Gastrocnemius medialis (tissue), 4 donors: ENCODE measurements at places on chromosomes 7 and 10. TPM values are rescaled to one million over a fixed set of nuclear protein-coding genes. Genes with fewer than 3 reads are reported as not detected.

DNA sequence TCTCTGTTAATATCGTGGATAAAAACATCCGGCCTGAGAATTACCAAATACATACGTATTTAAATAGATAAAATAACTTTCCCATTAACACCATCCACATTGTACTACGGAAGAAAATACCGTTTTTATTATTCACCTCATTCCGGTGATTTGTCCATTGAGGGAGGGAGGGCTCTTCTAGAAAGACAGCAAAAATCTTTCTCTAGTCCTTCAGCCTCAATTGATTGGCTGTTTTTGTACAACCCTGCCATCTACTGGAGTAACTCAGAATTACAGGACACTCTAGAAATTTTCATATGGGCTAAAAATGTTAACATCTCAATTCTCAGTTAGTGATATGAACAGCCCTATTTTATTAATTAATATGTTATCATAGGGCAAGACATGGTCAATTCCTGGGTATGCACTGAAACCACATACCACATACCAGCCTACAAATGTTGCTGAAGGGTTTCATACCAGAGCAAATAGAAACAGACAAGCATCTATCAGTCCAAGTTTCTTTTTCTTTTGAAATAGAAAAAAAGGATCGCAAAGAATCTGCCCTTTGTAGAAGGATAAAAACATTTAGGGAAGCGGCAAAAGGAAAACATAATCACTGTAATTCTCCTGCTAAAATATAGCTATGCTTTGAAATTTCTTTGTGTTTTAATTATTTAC lies 55.8 kb upstream of the CDCA7L start:
- H3K27me3 ChIP-seq: no peaks in the 10 kb centered on the region
- H3K4me1 ChIP-seq: no peaks in the 10 kb centered on the region
- no peak overlapping the region for H3K4me3 ChIP-seq
- no peaks in the 10 kb centered on the region for H3K36me3 ChIP-seq
- H3K27ac ChIP-seq: no peak overlapping the region

DNA sequence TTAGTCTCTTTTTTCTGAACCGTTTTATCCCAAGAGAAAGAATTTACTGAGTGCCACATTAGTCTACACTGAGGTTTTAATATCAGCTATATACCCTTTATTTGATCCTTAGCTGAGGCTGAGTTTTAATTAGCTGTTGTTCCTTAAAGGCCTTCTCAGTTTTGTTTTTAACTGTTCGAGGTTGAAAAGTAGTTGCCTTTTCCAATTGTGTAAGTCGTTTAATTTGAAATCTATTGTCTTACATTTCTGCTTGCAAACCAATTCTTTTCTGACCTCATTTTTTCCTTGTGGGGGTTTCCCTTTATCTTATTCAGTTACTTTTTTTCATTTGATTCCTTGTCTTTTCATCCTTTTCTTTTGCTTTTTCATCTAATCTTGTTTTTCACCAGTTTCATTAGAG lies 30.8 kb downstream of the UMAD1 start:
- no peaks in the 10 kb centered on the region for H3K27me3 ChIP-seq
- H3K4me3 ChIP-seq: no peak overlapping the region
- no peaks in the 10 kb centered on the region for H3K36me3 ChIP-seq
- no peak for DNase-seq

DNA sequence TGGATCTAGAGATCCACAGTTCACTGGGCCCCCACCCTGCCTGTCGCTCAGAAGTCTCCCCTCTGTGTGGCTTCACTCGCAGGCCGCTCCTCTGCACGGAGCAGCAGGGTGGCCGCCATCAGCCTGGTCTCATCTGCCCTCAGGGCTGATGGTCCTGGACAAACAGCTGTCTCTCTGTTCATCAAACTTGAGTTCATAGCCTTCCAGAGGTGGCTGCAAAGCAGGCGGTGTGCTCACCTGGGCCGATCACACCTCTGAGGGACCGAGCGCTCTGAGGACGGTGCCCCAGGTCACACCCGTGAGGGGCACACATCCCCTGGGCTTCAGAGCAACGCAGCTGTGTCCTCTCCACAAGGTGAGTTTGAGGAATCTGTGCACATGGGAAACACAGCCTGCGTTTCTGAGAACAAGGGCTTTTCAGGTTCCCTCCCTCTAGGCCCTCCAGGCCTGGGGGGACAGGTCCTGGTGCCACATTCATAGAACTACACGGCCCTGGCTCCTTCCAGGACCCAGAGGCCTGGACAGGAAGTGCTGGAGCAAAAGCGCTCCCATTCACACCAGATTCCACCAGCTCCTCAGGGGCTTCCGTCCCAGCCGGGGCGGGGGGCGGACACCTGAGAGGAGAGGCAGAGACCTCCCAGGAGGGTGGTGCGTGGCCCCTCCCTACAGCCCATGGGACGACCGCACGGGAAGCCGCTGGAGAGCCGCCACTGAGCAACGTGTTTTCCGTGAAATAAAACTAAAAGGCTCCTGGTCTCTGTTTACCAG lies 31.2 kb upstream of the FAM20C start:
- H3K36me3 ChIP-seq: no peaks in the 10 kb centered on the region
- H3K27ac ChIP-seq: peak overlapping the region; percentile 78

Gene SPDYE9
- not detected for total RNA-seq

Gene PRRT4
- total RNA-seq: 1.0 TPM

Gene TWIST1
- not detected for total RNA-seq

- DNase-seq: peak; percentile 60
- H3K36me3 ChIP-seq: peaks cover 36% of the 10 kb centered on the region
- peaks cover 33% of the 10 kb centered on the region for H3K4me1 ChIP-seq
- peak overlapping the region; percentile 95 for H3K27ac ChIP-seq
- H3K4me3 ChIP-seq: peak overlapping the region; percentile 78
- H3K27me3 ChIP-seq: no peaks in the 10 kb centered on the region
These were observed 820 bp downstream of the WAC start for GRCh38 chr10:28533571-28534304.

Gene WDR86
- not detected for total RNA-seq

Gene SRRM3
- total RNA-seq: 0.53 TPM

Gene ATP6V0A4
- total RNA-seq: not detected

DNA sequence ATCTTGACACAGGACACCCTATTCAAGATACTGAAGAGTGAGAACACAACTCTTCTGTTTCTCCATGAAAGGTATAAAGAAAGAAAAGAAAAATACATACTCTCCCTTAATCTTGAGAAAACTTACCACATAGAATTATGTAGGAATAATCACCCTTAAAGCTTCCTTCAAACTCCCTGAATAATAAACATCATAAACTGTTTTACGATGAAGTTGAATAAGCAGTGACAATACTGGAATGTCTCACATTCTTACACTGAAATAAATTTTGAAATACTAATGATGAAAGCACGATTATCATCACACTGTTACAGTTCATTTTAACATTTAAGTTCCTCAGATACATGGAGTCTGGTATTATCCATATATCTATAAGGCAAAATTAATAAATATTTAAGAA lies 306.2 kb downstream of the IPMK start:
- no peak overlapping the region for H3K27ac ChIP-seq
- H3K27me3 ChIP-seq: no peaks in the 10 kb centered on the region
- H3K4me1 ChIP-seq: no peaks in the 10 kb centered on the region
- H3K4me3 ChIP-seq: no peak overlapping the region
- no peak for DNase-seq
